ENCODE measurements at places on chromosomes 1 and 21.

- DNase-seq: no peak
Observed at GRCh38 chr1:34013136-34013535, 149.3 kb downstream of the HMGB4 start.

DNA sequence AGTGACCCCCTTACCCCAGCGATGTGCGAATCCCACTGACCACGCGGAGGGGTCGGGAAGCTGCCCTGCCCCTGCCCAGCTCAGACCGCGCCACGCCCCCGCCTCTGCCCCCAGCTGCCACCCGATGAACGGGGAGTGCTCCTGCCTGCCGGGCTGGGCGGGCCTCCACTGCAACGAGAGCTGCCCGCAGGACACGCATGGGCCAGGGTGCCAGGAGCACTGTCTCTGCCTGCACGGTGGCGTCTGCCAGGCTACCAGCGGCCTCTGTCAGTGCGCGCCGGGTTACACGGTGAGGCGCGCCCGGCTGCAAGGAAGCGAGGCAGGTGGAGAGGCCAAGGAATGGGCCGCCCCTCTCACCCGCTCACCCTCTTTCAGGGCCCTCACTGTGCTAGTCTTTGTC, 11.9 kb upstream of the LRRC71 start:
- no peak for DNase-seq

- no peak for DNase-seq
Observed at GRCh38 chr1:193358419-193358818, 172.0 kb upstream of the B3GALT2 start.

DNA sequence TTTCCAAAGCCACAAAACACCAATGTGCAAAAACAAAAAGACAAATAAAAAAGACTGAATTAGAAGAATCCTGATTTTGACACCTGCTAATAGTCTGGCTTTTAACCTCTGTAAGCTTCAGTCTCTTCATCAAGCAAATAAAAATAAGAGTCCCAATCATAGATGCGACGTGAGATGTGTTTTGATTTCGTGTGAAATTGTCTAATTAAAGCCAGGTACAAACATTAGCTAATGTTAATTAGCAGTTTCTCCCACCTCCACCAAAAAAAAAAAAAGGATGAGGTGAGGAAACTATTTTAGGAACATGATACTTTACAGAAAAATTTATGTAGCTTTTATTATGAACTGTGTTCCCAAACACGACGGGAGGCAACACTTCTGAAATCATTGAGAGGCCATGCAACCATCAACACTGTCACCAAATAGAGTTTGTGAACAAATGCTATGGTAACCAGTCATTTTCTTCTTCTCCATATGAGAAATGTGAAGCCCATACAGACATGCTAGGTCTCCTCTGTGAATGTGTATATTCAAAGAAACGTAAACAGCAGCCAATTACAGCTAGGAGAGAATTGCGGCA, 6.7 kb upstream of the EVI5 start:
- DNase-seq: no peak

DNA sequence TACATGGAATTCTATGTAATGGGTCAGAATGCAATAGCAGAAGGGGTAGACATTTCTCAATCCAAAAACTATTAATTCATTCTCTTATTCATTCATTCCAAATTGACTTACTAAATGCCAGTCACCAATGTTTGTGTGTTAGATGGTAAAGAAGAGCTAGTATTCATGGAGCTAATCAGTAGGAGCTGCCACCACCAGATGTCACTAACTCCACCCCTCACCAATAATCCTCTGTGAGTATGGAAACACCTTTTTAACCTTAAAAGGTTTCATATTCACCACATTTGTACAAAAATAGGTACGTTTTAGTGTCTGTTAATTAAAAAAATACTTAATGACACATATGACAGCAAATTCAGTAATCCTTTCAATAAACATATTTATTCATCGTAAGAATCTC, 131.8 kb upstream of the PKN2 start:
- DNase-seq: no peak

- DNase-seq: no peak
Observed at GRCh38 chr1:23910553-23911246, 2.5 kb downstream of the CNR2 start.

DNA sequence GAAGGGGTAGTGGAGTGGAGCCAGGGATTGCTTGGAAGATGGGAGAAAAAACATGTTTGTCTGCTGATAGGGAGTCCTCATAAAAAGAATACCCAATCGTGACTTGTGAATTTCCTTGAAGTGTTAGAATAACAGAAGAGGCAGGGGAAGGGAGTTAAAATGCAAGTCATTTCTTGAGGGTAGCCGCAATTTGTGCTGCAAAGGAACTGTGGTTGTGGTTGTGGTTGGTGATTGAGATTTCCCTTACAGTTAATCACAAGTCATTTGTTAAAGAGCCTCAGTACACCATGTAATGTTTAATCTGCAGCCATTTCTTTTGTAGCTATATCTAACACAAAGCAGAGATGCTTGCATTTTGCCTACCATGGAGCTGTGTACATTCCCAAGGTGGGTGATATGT, 38.5 kb upstream of the EGLN1 start:
- DNase-seq: no peak

- no peak for DNase-seq
Observed at GRCh38 chr1:50419907-50420677, 3.2 kb downstream of the DMRTA2 start.

- no peak for DNase-seq
Observed at GRCh38 chr1:202571719-202572339, 138.4 kb downstream of the SYT2 start.

DNA sequence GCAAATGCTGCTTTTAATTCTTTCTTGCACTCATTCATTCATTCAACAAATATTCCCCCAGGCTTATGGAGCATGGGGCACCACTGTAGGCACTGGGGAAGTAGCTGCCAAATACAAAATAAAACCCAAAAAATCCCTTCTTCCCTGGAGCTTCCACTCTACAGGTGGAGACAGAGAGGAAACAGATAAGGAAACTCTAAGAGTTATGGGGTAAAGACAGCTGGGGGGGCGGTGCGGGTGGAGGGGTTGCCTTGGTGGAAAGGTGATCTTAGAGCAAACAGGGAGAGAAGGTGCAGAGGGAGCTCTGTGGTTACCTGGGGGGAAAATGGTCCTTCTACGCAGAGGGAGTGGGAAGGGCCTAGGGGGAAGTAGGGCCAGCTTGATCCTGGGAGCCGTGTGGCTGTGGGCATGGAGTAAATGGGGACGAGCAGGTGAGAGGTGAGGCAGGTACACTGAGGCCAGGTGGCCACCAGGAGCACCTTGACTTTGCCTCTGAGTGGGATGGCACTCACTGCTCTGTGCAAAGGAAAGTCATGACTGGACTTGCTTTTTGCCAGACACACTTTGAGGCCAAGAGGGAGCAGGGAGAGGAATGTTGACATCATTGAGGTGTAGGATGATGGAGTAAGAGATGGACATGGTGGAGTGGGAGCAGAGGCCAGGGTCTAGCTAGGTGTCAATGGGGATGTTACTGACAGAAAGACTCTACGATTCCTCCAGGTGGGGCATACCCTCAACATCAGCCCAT, 152.0 kb downstream of the ETS2 start:
- DNase-seq: no peak

GRCh38 chr1:155940993-155941844, at the start of gene RXFP4:
Gene RXFP4 (plus strand): TSS chr1:155941638. CDS start chr1:155941710, 72 bp downstream.
- no peak for DNase-seq

DNA sequence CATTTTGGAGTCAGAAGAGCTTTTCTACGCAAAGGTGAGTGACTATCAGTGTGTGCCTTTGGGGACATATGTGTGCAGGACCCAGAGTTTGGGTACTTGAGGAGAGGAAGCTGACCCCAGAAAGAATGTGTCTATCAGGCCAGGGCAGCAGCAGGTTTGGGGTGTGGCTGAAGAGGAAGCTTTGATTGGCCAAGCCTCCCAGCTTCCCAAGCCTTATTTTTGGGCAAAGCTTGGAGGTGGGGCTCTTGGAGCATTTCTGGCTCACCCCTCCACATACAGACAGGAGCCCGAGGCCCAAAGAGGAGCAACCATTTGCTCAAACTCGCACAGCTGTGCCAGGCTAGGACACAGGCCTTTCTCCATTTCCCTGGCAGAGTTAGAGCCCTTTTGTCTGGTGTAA, 4.7 kb downstream of the GPR3 start:
- DNase-seq: no peak

GRCh38 chr1:186208405-186209129, 166.5 kb downstream of the TPR start:
- DNase-seq: no peak

GRCh38 chr1:164591858-164592257, 32.9 kb downstream of the PBX1 start:
- DNase-seq: no peak

DNA sequence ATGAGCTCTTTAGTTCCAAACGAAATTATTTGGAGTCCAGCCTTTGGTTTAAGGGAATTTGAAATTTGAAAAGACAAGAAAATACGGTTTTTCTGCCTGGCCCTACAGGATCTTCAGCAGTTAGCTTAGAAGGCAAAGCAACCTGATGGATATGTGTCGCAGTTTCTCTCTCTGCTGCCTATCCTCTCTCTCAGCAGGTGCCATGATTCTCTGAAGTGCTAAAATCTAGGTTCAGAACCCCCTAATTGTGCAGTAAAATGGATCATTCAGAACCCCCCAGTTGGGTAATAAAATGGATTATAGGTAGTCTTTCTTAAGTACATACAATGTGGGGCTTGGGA, 446 bp upstream of the DEPDC1 start:
- DNase-seq: no peak

DNA sequence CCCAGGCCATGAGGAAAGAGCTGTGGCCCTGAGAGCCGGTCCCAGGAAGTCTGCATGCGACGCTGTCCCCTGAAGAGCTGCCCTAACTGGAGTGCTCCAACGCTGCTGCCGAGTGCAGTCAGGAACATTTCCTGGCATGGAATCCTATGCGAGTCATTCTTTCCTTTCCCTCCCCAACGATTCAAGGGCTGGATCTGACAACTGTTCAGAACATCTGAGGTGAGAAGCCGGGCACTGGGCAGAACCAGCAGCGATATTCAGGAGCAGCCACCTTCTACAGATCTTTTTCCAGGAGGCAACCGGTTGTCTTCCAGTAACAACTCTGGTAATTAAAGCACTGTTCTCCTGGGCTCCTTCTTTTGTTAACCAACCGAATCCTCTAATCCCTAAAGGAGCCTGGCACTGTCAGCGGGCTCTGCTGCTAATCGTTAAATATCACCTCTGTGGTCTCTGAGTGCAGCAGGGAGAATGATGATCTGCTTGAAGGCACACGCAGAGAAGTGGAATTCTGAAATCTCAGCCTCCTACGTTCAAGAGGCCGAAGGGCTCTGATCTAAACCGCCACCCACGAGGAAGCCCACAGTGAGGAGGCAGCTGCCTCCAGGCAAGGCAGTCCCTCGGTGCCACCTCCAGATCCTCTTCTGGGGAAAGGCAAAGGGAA, 55.8 kb downstream of the SLC45A1 start:
- DNase-seq: peak; percentile 63

DNA sequence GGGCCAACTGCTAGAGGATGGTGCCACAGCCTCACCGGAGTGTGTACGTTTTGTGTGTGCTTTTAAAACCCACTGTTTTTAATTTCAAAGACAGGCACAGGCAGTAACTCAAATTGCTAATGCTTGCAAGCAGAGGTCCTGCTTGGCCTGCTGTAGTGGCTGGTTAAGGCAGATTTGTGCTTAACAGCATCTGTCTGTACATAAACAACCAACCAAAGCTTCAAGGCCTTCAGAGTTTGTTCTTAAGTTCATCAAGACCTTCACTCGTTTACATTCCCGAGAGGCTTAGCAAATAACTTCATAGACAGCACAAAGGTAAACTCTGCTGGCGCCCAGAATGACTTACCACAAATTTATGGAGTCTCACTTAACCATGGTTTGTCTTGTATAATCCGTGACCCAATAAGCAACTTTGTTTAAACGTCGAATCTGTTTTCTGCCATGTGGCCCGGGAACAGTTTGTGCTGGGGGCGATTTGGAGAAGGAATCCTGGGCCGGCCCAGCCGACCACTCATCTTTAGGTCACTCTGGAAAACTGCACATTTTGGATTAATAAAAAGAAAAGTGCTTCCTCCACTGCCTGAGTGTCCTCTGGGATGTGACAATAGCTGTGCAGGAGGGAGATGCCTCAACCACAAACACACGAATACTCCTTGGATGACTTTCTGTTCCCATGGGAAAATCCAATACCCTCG, 58.1 kb downstream of the CAPZB start:
- no peak for DNase-seq

Measured in ecto neural progenitor cell (in vitro differentiated cells).